Erythroblast (primary cell): ENCODE measurements at places on chromosomes 6 and 20.

DNA sequence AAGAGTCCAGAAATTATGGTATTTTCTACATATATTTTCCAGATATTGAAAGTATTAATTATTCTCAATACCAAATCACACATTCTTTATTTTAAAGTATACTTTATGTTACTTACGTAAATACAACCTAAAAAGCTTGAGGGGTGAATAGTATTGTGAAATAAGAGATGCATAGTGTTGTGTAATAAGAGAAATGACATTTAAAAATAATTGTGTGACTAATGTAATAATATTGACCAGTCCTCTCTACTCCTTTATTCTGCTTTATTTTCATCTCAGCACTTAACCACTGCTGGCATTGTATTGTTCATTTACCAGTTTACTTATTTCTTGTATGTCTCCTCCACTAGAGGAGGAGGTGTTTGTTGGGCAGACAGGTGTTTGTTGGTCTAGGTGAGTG, 135.6 kb downstream of the EYA4 start:
- DNase-seq = no peak

- DNase-seq = no peak
Measured at GRCh38 chr6:133804265-133804664, 84.6 kb upstream of the TCF21 start.

- DNase-seq = no peak
Measured at GRCh38 chr6:73927421-73927820, 231.4 kb downstream of the CD109 start.

- no peak for DNase-seq
Measured at GRCh38 chr6:15516923-15517560, 145.8 kb downstream of the DTNBP1 start.

DNA sequence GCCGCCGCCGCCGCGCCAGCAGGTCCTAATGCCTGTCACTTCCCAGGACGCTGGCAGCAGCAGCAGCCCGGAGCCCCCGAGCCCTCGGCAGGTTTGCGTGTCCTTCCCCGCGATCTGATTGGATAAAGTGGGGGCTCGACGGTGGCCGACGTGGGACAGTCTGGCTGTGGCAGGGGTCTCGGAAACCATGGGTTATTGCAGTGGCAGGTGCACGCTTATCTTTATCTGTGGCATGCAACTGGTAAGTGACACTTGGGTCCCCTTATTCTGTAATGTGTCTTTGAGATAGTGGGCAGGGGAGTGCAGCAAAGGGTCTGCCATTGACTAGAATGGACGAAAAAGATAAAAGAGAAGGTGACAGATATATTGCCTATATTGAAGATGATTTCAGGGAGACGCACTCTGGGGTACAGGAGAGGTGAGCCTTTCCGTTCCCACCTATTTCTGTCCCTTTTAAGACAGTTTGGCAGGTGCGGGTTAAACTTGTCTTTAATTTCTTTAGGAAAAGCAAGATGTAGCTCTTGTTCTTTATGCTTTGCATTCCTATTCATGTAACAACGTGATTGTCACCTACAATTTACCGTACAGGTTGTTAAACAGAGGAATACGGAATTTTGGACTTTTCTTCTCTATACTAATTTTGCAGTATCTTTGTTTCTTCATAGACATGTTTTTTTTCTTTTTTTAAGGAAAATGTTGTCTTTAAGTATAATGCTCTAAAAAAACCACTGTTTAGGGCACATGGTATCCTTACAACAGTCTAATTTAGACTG, 535 bp downstream of the NKAIN2 start:
- DNase-seq = peak; percentile 42

DNA sequence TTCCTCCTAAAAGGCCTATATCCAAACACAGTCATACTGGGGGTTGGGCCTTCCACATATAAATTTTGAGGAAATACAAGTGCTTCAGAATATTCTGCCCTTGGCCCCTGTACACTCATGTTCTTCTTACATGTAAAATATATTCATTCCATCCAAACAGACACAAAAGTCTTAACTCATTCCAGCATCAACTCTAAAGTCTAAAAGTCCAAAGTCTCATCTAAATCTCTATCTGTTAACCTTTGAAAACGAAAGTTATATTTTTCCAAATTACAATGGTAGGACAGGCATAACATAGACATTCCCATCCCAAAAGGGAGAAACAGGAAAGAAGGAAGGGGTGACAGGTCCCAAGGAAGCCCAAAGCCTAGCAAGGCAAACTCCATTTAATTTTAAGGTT, 215.4 kb upstream of the THBS2 start:
- DNase-seq = no peak

DNA sequence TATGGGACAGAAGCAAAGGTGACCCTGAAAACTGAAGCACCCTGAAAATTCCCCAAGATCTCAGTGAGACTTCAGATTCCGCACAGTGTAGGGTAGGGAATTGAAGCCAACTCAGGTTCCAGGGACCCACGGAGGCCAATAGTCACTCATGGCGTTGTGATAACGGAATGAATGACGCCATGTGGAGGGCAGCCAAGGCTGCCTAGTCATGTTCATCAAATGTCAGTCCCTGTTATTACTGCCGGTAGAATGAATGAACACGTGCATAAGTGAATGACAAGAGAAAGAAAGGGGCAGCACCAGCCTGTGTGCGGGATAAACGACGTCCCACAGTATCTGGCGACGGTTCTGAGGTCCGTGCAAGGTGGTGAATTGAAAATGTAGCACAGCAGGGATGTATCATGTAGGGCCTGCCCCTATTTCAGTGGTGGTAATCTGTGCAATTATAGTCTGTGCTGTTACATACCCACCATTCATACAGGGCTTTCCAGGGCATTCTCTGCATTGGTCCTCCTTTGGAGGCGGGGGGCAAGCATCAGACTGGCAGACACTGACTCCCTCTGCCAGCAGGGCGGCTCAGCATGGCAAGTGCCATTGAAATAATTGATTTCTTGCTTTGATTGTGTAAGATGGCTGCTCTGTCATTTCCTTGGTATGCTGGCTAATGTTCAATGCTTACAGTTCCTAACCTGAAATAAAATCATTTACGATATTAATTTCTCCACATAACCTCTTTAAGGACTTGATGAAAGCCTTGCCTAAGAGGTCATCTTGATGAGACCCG, 386.9 kb downstream of the CDH4 start:
- no peak for DNase-seq

- DNase-seq = no peak
Measured at GRCh38 chr6:83190626-83191025, 2.4 kb downstream of the PGM3 start.

DNA sequence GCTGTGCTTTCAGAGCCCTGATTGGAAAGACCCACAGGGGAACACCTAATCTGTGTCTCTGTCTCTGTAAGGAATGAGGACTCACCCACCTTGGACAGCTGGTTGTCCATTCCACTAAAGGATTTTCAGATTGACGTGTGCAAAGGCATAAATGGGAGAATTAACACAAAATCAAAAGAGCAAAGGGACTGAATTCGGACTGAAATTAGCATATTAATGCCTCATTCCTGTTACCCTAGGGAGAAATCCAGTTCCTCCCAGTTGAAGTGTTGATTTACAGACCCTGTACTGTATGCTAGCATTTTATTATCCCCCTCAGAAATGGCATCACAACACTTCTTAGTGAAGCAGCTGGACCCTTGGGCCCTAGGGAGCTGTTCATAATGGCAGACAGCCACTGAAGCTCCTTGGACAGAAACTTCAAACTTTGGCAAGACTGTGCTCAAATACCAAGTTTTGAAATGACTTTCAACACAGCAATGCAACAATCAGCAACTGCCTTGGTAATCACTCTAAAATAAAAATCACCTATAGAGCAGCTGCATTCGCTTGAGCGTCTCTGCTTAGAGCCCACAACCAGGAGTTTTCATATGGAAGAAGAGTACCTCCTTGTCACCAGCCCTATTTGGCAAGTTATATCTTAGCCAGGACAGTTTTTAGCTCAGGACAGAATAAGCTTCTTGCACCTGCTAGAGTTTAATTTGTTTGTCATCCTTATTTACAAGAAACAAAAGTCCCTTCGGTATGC, 118.1 kb downstream of the TRDN start:
- no peak for DNase-seq
